Right forelimb (tissue), 1 donor: ENCODE measurements at places on chromosomes 12 and 14.
A peak's percentile ranks its signal among the peaks of the same experiment; 100 is the strongest.

GRCh38 chr12:60324746-60325145 is 728.9 kb downstream of the SLC16A7 start:
- DNase-seq = no peak

DNA sequence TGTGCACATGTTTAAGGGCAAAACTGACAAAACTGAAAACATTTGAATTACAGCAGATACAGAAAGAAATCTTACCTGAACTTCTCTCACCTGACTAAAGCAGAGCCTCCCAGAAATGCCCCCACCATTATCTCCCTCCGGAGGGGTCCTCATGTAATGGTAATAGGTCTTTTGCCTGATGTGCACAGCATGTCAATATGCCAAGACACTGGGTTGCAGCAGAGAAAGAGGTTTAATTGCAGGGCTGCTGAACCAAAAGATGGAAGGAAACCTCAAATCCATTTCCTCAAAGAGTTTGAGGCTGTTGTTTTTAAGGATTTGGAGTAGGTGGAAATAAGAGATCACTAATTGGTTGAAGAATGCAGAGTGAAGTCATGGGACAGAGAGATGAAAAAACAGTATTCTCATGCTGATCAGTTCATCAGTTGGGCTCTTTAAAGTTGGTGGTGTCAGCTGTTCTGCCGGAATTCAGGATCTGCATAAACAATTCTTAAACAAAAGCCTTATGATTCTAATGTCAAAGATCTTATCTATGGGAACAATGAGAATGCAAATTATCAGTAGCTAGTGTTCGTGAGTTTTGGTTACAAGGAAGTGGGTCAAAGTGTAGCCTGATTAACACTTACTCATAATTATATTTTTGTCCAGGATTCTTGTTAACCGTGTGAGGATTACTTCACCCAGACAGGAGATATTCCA is 18.2 kb downstream of the ANG start:
- no peak for DNase-seq

DNA sequence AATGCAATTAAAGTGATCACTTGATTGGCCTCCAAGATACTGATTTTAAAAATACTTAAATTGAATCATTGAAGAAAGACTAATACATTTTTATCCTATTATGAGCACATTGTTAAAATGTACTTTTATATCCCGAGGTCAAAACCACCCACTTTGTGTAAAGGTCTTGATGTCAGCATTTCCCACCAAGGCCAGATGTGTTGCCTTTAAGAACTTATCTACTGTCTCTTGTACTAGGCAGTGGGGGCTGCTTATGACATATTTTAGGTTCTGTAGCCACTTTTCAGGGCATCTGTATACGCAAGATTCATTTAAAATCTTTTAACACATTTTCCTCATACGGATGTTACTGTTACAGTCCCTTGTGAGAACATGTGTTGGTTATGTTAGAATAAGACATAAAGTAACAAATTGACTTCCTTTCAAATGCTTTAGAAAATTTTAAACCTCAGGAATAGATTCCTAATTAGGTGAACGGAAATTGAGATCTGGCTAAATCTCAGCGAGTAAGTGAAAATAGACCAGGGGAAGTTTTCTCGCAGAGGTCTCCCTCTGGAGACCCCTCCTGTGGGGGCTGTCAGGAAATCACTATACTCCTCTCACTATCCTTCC is 456.2 kb downstream of the ADAMTS20 start:
- no peak for DNase-seq

- DNase-seq = no peak
Observed at GRCh38 chr14:50828721-50829488, 2.1 kb downstream of the NIN start.

DNA sequence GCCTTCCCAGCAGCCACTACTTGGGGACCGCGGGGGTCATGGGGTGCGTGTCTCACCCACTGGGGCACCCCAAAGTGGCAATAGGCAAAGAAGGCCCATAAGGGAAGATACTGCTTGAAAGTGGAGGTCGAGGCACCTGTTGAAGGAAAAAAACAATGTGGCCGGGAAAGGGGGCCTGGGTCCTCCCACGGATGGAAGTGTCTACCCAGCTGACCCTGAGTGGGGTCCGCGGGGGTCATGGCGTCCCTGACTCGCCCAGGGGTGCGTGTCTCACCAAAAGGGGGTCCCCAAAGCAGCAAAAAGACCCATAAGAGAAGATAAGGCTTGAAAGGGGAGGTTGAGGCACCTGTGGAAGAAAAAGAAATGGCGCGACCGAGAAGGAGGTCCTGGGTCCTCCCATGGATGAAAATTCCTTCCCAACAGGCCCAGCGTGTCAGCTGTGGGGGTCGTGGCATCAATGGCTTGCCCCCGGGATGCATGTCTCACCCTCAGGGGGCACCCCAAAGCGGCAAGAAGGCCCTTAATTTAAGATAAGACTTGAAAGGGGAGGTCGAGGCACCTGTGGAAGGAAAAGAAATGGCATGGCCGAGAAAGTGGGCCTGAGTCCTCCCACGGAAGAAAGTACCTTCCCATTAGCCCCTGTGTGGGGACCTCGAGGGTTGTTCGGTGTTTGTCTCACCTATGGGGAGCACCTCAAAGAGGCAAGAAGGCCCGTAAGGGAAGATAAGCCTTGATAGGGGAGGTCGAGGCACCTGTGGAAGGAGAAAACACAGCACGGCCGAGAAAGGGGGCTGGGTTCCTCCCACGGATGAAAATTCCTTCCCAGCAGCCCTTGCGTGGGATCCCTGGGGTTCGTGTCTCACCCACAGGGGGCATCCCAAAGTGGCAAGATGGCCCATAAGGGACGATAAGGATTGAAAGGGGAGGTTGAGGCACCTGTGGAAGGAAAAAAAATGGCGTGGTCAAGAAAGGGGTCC is 266.0 kb downstream of the ALG10 start:
- no peak for DNase-seq

DNA sequence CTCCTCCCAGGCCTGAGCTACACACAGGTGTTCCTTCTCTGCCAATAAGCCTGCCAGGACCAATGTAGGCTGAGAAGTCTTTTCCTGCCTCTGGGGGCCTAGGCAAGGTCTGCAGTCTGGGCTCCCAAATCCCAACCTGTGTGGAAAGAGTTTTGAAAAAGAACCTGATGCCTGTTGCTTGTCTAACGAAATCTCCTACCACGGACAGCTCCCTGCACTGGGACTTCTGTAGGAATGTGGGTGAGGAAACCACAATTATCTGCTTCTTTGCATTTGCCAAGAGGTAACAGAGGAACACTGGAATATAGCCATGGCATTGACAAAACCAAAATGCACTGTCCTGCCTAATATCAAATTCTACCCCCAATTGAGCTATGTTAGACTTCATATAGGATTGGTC is 877.0 kb upstream of the TMEM132C start:
- peak; percentile 53 for DNase-seq

DNA sequence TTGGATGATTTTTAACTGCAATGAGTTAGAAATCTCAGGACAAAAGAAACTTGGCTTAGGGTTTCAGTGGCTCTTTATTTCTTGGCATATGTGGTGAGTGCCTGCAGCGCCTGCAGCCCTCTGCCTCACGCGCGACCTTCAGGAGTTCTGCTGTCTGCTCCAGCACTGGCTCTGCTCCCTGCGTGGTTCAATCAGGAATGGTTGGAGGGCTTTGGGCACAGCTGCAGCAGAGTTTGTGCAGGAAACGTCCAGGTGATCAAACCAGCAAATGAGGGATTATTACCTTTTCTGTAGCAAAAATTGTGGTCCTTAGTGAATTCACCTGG is 19.8 kb downstream of the PPM1H start:
- DNase-seq = no peak

DNA sequence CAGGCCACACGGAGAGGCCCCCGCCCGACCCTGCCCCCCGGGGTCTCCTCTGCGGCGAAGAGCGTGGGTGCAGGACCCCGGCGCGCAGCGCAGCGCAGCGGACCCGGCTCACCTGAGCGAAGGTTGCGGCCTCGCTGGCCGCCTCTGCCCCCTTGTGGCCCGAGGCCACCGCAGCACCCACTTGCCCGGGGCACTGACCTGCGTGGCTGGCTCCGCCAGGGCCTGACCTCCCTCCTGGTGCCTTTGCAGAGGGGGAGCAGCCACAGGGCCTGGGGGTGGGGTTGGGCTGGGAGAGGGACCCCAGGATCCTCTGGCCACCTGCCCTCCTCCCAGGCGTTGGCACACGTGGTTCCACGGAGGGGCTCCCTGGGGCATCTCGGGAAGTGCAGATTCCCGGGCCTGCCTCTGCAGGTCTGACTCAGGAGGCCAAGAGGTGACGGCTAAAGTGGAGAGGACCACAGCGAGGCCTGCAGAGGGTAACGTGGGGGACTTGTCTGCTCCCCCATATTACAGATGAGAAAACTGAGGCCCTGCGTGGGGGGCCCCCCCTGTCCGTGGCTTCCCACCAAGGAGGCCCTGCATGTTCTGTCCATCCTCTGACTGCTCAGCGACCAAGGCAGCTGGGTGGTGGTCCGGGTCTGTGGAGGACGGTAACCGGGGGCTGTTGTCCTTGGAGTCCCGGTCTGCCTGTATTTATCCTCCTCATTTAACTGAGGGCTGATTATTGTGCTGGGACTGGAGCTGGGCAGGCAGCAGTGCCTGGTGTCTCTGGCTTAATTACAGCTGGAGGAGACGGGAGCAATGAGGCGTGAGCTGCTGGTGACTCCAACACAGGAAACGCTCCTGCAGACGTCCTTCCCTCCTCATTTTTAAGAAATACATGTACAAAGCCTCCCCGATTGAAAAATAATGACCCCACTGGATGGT is 67.9 kb upstream of the BEGAIN start:
- no peak for DNase-seq

- no peak for DNase-seq
Observed at GRCh38 chr12:48192861-48193260, 9.4 kb downstream of the CCDC184 start.

- DNase-seq = no peak
Observed at GRCh38 chr14:63960926-63961567, 108.2 kb downstream of the SYNE2 start.

GRCh38 chr14:61146899-61147298 is 134.2 kb downstream of the TMEM30B start:
- no peak for DNase-seq

GRCh38 chr12:88145567-88146505 is 3.7 kb downstream of the TMTC3 start:
- no peak for DNase-seq

DNA sequence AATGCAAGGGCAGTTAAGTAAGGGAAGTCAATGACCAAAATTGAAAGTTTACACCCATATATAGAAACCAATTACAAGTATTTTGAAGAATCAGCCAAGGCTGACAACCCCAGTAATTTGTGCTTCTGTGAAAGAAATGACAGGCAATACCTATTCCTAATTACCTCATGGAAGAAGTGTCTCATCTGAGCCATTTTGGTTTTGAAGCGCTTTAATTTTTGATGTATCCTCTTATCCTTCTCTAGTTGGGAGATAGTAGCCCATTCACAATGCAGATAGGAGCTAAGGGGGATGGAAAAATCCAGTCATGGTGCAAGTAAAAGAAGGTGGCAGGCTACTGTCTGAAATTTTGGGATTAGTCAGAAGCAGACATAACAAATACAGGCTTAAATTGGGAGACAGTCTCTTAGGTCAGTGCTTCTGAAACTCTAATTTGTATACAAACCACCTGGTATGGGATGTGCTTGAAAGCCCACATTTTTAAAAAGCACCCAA is 30.4 kb upstream of the SUPT16H start:
- DNase-seq = no peak

GRCh38 chr14:29650554-29651269 is 276.9 kb downstream of the PRKD1 start:
- no peak for DNase-seq

DNA sequence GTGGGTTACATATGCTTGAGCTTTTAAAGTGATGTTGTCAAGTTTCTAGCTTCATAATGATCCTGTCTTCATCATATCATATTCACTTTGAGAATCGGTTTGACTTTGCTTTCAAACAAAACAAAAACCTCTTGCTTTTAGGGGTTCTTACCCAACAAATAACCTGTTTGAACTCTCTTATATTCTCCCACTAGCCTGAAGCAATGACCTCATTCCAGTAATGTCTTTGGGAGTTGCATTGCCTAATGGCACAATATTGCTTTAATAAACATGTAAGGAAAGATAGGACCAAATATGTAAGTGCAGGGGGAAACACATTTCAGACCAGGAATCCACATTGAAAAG is 27.7 kb downstream of the WBP11 start:
- no peak for DNase-seq

DNA sequence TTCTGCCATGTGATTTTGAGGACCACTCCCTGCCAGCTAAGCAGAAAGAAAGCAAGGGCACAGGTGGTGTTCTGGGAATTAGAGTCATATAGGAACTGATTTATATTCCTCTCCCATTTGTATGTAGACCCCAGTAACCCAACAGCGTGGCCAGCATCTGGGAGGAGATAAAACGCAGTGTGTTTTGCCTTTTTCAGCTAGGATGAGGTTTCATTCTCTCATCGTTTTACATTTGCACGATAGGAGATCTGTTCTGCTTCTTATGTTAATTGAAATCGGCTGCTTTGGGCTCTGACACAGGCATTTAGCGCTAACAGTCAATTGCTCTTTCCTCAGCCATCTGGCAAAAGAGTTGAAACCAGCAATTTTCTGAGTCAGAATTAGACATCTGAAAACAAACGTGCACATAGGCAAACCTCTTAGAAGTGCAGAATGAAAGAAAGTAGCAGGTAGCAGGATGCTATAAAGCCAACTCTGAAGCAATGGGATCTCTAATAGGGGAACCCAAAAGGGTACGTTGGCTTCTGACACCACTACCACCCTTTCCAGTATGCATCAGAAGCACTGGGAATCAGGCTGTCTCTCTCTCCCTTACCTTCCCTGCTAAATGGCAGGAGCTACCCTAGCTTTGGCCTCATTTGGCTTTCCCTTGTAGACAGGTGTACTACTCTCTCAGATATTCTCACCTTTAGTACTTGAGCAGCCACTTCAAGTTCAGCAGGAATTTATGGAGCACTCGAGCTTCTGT is 219.1 kb downstream of the PHLDA1 start:
- DNase-seq = no peak

DNA sequence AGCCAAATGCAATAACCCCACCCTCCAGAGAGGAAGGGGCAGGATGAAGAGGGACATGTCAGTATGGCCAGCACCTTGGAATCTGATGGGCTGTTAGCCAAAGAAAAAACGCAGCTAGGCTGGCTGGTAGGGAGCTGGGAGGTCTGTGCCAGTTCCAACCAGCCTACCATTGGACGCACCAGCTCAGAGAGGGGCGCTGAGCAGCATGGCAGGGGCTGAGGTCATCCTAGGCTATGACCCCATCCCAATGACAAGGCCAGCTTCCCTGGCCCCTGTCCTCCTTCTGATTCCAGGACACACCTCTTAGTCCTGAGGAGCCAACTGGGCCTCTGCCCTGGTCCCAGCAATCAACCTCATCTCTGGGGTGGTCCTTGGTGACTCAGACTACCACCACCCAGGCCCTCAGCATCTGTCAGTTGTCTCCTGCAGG is 12.2 kb downstream of the ACTN1 start:
- DNase-seq = no peak
